ENCODE measurements at places on chromosomes 4 and X.

DNA sequence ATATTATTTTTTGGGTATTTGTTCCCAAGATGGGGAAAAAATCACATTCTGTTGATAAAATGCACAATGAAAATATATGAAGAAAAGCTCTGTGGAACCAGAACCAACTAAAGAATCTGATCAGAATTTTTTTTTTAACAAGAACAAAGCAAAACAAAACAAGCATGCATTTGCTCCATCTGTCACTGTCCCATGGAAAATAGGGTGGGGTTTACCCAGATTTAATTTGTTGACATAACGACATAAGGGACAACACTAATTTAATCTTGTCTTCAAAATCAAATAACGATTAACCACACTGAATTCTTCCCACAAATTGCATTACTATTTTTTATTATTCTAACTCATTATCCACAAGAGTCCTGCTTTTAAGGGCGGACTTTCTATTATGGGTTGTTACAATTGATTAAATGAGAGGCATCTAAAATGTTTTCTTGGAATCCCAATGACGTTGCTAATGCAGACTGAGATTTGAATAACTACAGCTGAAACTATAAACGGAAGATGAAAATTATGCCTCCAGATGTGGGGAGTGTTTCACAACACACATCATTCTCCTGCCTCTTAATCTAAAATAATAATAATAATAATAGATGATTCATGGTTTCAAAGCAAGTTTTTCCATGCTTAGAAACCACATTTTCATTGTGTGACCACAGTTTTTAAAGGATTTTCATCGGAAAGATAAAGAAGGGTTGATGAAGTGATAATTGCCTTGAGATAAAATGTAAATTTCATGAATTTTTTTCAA lies 307.0 kb upstream of the CPEB2 start:
- DNase-seq: no peak

DNA sequence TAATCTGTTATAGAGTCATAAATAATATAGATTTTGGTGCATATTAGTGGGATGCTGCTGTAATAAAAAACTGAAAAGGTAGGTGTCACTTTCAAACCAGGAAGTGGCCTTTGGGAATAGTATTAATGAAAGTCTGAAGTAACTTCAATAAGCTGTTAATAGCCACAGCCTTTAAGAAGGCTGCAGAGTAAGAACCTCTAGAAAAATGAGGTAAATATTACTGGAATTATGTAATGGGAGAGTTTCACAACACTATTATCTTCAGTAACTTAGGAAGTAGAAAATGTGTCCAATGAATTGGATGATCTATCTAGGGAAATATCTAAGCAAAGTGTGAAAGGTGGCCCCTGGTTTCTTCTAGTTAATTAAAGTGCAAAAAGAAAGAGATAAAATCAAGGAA lies 104.7 kb downstream of the NCAPG start:
- no peak for DNase-seq

DNA sequence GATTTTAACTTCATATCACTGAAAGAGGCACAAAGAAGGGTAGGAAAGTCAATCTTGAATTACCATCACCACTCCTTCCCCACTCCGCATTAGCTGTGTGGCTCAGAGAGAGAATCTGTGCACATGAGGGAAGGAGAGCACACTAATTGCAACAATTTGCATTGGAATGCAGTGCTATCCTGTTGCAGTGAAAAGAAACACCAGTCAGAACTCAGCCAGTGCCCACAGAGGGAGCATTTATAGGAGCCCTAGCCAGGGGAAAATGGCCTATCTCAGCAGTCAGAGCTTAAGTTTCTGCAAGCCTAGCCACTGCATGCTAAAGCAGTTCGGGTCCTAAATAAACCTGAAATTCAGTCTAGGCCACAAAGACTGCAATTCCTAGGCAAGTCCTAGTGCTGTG lies 159.4 kb upstream of the AR start:
- DNase-seq: no peak

DNA sequence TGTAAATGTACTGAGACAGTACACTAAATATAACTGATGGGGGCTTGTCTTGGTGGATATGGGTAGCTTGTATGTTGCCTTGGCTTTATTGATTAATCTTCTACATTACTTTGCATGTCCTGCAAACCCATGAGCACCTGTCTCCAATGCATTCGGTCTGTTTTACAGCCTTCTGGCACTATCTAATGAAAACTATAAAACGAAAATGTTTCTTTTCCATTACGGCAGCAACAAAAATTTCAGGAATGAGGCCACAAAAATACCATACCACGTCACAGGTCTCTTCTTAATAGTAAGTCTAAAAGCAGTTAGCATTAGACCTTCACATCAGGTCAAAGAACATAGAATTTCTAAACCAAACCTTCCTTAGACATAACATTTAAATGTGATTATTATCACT lies 49.8 kb downstream of the EDNRA start:
- DNase-seq: no peak

Data from stimulated activated CD4-positive, alpha-beta T cell treated with anti-CD3 and anti-CD28 coated beads, Interleukin-15, amount 100 ng/mL, for 1 hour (primary cell).